ENCODE measurements at places on chromosomes 13 and 19.

DNA sequence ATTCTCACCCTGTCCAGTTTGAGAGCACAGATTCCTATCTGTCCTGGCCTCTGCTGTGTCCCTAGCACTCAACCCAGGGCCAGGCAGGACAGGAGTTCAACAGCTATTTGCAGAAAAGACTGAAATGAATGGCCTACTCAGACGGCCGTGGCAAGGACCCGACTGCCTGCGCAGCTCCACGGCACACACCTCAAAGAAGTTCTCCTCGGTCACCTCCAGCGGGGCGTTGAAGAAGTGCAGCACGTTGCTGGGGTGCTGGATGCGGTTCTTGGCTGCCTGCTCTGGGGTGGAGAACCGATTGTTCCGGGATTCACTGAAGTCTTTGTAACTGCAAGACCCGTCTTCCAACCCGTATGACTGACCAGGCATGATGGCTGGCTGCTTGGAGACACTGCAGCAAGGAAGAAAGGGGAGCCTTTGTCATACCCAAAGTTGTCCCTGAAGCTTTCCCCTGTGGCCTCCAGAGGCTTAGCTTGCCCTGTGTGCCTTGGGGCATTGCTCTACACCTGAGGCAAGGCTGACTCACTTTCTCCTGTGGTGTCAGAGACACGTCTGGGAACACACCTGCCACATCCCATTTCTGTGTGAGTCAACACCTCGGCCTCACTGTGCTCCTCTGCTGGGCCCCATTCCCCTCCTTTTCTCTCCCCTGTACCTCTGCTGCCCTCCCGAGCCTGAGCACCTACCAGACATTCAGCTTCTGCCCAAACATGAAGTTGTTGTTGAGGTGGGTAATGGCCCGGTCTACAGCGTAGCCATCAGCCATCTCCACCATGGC, 6.8 kb upstream of the ECH1 start:
- DNase-seq = no peak

GRCh38 chr19:9139609-9140158, 513 bp upstream of the ZNF317 start:
- DNase-seq = no peak

- DNase-seq = no peak
Measured at GRCh38 chr19:47230921-47231214, at the start of gene BBC3. Gene BBC3, minus strand, starts transcription at chr19:47231199. Its CDS starts 2,768 bp downstream, at chr19:47228431.

- no peak for DNase-seq
Measured at GRCh38 chr13:71359641-71360040, 507.4 kb downstream of the DACH1 start.

DNA sequence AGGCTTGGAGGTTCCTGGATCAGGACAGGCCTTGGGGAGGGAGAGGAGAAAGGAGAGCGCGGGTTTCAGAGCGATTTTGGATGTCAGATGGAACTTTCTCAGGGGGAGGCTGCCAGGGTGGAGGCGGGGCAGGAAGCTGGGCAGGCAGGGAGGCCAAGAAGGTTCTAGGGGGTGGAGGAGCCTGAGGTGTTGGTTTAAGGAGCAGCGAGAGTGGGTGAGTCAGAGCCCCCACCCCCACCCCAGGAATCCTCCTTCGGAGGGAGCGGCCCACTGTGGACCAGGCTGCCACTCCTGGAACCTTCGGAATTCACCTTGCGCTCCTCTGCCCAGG, 15.9 kb upstream of the NOP53 start:
- DNase-seq = no peak

DNA sequence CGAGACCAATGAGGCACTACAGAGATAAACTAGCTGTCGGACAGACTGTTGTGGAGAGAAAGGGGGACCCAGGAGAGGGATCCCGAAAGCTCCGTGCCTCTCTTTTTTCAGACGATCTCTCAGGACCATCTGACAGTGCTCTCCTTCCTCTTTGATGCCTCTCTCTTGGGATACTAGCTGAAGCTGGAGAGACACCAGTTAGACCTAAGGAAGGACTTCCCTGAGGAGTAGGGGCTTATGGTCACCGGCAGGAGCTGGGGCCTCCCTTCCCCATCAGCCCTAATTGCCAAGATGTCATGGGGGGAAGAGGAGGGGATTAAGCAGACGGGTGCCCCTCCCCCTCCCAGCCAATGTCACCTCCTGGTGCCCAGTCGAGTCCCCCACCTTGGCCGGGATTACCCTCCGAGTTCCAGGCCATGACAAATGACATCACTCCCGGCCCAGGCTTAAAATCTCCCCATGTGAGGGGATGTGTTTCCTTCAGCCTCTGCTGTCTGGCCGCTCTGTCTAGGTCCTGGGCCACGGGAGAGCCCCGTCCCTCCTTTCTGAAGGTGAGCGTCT, at the start of gene CRX:
CRX (plus strand) TSS at position 478 of the 561 bp plus-strand sequence. CDS start 12,507 bp downstream, outside the sequence.
- no peak for DNase-seq

GRCh38 chr13:19020988-19021387, 160.6 kb downstream of the TUBA3C start:
- DNase-seq = no peak

DNA sequence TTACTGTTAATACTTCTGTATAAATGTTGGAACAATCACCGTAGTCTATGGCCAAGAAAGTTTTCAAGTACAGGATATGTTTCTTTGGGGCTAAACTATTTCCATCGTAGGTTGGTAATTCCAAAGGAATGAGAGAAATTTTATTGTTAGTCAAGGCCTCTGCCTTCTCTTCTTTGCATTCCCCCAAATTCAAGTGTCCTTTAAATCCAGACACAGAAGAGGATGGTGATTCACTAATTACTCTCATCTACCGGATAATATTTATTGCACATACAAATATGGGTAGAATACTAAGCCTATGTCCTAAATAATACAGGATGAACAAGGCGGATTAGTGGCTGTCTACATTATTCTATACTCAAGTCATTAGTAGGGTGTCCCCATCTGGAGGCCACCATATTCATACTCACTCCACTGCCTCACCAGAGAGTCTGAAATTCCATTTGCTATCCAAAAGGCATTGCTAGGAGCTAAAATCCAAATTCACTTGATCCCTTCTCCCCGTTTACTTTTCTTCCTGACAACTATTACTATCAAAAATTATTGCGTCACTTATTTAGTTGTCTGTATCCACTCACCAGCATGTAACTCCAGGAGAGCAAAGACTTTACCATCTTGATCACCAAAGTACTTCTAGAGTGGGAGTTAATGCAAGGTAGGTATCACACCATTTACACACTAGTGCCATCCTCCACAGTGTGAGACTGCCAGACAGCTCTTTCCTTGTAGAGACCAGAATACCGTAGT, 82.4 kb upstream of the SGCG start:
- DNase-seq = no peak

DNA sequence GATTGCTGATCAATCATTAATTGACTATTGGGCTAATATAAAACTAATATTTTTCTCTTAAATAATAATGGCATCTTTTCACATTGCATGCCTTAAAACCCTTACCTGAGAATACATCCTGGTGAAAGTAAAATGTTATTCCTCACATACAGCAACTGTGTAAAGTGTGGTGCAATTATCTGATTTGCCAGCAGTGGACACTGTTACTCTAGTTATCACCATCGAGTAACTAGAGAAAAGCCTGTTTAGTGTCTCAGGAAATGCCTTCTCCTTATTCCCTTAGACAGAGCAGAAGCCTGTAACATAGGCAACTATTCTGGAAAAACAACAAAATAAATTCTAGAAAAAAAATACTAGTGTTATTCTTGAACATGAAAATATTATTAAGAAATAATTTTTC, 459.8 kb downstream of the FGF14 start:
- peak; percentile 9 for DNase-seq

- DNase-seq = no peak
Measured at GRCh38 chr19:18150776-18151624, 2.0 kb upstream of the PIK3R2 start.

GRCh38 chr13:113758651-113759524, at the start of gene TMEM255B:
Gene TMEM255B, plus strand, starts transcription at chr13:113759226. Its CDS starts 44 bp downstream, at chr13:113759270.
- DNase-seq = peak; percentile 65

- DNase-seq = peak; percentile 37
Measured at GRCh38 chr19:17333611-17334413, 843 bp downstream of the ANO8 start.

DNA sequence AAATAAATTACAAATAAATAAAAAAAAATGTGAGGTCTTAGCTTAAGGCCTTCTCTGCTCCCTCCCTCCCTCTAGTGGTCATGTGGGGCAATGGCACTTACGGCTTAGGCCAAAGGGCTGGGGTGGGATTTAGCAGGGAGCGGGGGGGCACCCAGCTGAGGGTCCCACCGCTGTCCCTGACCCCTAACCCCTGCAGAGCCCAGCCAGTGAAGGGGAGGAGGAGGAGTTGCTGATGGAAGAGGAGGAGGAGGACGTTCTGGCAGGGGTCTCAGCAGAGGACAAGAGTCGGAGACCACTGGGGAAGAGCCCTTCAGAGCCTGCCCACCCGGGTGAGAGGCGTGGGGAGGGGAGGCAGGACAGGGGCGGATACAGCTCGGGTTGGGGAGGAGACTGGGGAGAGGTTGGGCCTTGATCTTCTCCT, 9.3 kb downstream of the MPND start:
- DNase-seq = no peak

- DNase-seq = no peak
Measured at GRCh38 chr13:66415444-66415843, 814.7 kb downstream of the PCDH9 start.

DNA sequence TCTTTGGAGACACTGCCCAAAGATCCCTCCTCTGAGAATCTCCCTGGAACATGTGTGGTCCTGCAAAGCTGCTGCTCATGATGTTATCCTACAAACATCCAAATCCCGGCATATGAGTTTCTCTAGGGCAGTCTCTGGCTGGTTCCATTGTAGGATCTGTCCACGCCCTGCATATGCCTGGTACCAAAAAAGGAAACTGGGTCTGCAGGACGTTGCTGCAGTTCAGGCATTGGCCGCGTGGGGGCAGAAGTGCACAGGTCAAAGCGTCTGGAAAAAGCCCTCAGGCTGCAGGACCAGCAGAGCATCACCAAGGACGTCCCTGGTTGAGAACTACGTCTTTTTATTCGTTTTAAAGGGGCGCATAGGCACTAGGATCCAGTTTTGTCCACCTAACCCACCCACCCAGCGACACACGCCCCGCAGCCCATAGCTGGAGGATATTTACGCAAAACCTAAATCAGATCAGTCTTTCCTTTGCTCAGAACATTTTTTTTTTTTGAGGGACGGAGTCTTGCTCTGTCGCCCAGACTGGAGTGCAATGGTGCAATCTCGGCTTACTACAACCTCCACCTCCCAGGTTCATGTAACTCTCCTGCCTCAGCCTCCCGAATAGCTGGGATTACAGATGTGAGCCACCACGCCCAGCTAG, 12.9 kb upstream of the ZNF564 start:
- peak; percentile 75 for DNase-seq

DNA sequence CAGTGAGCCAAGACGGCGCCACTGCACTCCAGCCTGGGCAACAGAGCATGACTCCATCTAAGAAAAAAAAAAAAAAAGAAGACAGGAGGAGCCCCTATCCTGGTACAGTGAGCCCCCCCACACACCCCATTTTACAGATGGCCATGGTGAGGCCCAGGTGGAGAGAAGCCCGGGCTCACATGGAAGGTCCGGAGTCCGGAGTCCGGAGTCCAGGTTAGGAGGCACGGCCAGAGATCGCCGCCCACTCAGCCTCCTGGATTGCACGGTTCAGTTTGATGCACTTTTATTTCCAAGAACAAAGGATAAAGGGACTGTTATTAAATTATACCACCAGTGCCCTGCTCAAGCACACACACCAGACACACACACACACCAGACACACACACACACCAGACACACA, 11.3 kb upstream of the BTBD2 start:
- no peak for DNase-seq

GRCh38 chr19:33368074-33368864, 5.2 kb upstream of the CEBPG start:
- no peak for DNase-seq

DNA sequence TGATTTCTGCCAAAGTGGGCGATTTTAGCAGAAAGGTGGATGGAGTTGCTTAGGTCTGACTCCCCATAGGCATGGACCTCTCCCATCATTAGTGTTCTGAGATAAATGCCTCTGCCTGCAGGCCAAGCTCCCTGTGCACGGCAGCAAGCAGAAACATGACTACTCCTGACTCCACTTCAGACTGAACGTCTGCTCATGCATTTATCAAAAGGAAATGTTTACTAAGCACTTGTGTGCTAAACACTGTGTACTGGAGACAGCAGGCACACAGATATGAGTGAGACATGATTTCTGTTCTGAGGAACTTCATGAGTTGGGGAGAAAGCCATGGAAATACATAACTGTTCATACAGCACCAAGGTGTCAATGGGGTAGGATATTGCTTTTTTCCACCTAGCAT, 149.6 kb downstream of the MIPEP start:
- peak; percentile 28 for DNase-seq

GRCh38 chr19:13212759-13213330, 62.6 kb downstream of the IER2 start:
- no peak for DNase-seq

GRCh38 chr19:51621178-51621577, 9.0 kb downstream of the SIGLEC5 start:
- no peak for DNase-seq

- DNase-seq = no peak
Measured at GRCh38 chr13:40026741-40027140, 371.3 kb downstream of the COG6 start.

- DNase-seq = peak; percentile 54
Measured at GRCh38 chr19:50368649-50369570, 3.5 kb upstream of the NAPSA start.

DNA sequence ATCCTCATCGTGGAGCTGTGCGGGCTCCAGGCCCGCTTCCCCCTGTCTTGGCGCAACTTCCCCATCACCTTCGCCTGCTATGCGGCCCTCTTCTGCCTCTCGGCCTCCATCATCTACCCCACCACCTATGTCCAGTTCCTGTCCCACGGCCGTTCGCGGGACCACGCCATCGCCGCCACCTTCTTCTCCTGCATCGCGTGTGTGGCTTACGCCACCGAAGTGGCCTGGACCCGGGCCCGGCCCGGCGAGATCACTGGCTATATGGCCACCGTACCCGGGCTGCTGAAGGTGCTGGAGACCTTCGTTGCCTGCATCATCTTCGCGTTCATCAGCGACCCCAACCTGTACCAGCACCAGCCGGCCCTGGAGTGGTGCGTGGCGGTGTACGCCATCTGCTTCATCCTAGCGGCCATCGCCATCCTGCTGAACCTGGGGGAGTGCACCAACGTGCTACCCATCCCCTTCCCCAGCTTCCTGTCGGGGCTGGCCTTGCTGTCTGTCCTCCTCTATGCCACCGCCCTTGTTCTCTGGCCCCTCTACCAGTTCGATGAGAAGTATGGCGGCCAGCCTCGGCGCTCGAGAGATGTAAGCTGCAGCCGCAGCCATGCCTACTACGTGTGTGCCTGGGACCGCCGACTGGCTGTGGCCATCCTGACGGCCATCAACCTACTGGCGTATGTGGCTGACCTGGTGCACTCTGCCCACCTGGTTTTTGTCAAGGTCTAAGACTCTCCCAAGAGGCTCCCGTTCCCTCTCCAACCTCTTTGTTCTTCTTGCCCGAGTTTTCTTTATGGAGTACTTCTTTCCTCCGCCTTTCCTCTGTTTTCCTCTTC, 6.3 kb downstream of the MYADM start:
- no peak for DNase-seq

GRCh38 chr13:85313761-85314503, 485.3 kb downstream of the SLITRK6 start:
- DNase-seq = no peak

GRCh38 chr13:95492044-95492801, 60.3 kb upstream of the CLDN10 start:
- DNase-seq = no peak
